ENCODE measurements at places on chromosomes 6 and 20.

- DNase-seq: no peak
These were observed 10.1 kb upstream of the CALHM6 start for GRCh38 chr6:116450769-116451740.

DNA sequence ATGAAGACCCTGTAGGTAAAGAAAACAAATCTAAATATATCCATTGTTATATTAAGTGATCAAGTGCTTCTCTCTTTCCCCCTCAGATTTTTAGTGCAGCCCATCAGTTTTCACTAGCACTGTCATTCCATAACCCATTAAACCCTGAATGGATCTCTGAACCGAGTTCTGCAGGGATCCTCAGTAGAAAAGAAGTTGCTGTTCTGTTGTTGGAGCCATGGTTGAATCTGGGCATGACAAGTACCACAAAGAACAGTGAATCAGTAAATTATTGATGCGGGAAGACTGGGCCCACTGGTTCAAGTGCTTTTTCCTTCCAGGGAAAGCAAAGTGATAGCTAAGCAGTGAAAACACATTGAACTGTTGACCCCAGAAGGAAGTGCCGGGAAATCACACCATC, 60.4 kb downstream of the LAMP5 start:
- no peak for DNase-seq

GRCh38 chr6:13354331-13355042, 26.1 kb upstream of the TBC1D7 start:
- no peak for DNase-seq

DNA sequence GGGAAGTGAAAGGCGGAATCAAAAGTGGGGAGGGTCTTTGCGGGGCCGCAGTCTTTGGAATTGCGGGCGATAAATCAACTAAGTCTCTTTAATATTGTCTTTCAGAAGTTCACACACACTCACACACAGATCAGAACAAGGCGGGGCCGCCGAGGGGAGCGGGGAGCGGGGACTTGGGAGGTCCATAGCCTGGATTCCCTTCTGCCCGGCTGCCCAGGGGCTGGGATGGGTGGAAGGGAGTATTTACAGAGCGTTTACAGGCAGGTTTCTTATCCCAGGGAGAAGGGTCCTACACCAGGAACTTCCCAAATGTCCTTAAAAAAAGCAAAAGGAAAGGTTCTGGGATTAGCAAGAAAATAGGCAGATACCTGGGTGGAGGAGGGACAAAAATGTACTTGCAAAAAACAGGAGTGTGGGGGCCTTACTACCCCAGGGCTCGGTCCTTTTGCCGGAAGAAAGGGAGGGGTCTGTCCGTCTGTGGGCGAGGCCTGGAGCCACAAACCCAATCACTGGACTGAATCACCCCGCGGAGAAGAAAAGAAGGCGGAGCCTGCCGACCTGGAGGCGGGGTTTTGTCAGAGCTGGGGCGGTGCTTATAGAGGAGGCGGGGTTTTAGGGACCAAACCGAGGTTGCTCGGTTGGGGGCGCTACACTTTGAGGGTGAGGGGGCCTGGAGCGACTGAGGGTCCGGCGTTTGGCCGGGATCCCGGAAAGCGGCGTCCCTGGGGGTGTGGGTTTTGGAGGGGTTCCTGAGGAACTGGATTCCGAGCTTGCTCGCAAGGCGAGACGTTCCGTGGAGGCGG, 3.2 kb downstream of the PRRT1 start:
- DNase-seq: no peak

DNA sequence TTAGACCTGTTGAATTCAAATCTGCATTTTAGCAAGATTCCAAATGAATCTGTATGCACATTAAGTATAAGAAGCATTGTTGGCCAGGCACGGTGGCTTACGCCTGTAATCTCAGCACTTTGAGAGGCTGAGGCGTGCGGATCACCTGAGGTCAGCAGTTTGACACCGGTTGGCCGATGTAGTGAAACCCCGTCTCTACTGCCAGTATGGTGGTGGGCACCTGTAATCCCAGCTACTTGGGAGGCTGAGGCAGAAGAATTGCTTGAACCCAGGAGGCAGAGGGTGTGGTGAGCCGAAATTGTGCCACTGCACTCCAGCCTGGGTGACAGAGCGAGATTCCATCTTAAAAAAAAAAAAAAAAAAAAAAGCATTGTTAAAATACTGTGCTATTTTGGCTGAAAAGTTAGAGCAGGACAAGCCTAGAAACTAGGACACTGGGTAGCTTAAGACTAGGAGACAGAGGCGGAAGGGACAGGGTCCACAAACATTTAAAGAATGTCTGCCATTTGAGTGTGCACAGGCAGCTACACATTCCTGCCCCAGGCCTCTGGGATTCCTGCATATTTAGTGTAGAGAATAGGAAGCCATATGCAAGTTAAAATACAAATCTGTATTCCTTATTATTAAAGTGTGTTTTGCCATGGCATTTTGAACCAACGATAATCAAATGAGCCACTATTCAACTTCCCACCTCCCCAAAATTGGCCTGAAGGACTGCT, 45.1 kb upstream of the EEF1A1 start:
- no peak for DNase-seq

DNA sequence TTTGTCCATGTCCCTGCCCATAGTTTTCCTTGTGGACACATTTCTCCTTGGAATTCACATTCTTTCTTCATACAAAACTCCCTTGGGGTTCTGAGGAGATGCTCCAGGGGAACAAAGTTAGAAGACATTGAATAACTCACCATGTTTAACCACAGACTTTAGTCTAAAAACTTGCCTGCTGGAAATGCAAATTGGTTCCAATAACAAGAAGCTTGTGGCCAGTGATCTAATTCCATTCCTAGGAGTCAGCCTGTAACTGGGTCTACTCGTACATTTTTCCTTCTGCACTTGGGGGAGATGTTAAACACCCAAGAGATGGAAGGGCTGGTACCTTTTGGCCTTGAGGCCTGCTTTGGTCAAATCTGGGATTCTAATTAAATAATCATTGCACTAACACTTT, 60.2 kb downstream of the SCML4 start:
- no peak for DNase-seq

DNA sequence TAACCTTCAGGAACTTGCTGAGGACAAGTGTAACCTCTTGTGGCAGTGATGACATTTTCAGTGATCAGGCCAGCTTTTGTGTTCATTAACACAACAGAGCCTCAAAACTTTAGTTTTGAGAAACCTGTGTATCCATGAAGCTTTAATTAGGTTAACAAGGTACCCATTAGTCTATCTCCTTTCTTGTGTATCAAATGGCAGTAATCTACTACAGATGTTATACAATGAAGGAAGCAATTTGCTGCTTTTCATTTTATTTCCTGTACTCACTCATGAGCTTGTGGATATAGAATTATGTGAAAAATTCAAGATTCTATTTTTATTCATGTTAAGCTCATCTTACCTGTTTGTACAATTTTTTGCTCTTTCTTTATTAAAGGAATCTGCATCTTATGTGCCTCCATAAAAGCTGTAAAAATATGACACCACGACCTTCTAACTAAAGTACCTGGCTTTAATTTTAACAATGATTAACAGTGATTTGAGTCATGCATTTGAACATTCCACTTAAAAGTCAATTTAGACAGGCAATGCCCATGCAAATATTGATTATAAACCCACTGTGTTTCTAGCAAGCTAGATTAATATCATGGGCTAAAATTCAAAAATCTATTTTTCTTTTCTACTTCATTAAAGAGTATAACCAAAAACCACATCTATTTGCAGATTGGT, 897.3 kb downstream of the KIF16B start:
- no peak for DNase-seq

- DNase-seq: no peak
These were observed 6.0 kb upstream of the RAB44 start for GRCh38 chr6:36691612-36692011.

DNA sequence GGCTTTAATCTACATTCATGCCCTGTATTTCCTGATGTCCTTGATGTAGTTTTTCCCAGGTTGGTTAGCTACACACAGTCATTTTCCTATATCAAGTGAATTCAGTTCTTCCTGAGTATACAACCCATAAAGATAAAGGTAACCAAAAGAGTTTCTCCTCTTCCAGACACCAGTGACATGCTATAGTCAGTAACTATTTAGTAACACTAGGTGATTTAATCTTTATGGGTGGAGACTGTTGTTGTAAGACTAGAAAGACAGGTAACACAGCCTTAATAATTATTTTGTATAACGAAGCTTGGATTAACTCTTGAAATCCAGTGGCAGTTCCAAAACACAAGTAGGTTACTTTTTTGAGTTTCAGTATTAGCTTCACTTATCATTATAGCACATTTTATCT, 17.6 kb downstream of the MCUR1 start:
- no peak for DNase-seq

DNA sequence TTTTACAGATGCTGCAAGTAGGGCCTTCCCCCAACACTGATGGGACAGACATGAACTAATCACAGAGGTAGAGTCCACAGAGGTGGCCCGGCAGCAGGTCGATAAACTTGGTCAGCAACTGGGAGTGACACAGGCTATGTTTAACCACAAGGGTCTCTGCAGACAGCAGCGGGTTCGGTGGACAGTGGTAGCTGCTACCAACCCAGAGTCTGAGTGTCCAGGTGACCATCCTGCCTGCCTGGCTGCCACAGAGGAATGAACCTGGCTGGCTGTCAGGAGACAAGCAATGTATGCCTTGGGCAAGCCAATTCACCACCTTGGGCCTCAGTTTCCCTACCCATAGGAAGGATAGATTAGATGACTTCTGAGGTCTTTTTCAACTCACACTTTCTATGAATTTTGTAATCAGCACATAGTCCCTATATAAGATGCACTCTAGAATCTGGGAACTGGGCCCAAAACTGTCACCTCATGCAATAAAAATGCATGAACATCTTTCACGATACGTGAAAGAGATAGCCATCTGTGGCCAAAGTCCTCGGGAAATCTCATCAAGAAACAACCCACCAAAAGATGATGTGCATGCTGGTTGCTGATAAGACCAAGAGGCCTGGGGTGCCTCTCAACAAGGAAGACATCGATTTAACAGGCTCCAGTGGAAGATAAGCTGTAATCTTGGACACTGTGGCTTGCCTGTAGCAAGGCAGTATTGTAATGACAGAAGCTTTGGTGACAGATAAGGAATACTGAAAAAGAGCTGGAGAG, 30.5 kb downstream of the MDGA1 start:
- no peak for DNase-seq

GRCh38 chr6:72624557-72625160, 2.8 kb downstream of the KCNQ5 start:
- DNase-seq: no peak

GRCh38 chr6:138404666-138405337, 779 bp downstream of the HEBP2 start:
- no peak for DNase-seq

DNA sequence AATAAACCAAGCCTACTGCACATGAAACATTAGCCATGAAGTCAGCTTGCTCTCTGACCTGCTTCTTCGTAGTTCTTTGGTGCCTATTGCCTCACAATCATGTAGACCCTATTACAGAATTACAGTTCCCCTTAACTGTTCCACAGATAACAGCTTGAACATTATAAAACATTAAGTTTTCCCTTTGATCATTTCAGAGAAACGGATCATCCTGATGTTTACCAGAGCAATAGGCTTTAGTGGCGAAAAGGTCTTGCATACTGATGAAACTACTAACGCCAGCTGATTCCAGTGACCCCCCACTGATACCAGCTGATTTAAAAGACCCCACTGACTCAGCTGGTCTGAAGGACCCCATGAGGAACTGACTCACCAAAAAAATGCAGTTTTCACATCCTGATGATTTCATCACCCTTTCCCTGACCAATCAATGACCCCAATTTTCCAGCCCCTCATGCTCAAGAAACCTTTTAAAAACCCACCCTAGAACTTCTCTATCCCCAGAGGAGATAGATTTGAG, 39.4 kb upstream of the MLIP start:
- no peak for DNase-seq

DNA sequence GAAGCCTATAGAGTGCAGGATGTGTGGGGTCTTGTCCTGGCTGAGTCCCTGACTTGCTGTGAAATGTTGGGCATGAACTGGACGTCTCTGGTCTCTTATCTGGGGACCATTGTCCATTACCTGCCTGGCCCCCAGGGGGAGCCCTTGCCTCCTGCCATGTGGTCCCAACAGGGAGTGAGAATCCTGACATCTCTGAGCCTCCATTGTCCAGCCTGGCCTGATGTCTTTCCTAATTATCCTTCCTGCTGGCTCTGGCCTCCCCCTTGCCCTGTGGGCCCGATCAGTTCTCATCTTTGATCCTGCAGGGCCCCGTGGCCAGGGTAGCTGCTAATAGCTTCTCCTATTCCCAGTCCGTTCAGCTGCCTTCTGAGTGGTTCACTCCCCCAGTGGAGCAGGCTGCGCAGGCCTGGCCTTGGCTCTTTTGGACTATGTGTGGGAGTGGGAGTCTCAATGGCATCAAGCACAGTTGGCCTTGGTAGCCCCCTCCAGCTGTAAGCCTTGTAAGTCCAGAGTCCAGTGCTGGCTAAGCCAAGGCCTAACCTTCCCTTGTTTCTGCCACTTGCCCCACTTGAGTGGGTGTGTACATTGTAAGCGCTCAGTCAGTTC, 77.9 kb upstream of the RALY start:
- DNase-seq: peak; percentile 35
